ENCODE measurements at places on chromosomes 2 and 18. TPM values are rescaled to one million over a fixed set of nuclear protein-coding genes. Genes with fewer than 3 reads are reported as not detected.
A peak's percentile ranks its signal among the peaks of the same experiment; 100 is the strongest.

DNA sequence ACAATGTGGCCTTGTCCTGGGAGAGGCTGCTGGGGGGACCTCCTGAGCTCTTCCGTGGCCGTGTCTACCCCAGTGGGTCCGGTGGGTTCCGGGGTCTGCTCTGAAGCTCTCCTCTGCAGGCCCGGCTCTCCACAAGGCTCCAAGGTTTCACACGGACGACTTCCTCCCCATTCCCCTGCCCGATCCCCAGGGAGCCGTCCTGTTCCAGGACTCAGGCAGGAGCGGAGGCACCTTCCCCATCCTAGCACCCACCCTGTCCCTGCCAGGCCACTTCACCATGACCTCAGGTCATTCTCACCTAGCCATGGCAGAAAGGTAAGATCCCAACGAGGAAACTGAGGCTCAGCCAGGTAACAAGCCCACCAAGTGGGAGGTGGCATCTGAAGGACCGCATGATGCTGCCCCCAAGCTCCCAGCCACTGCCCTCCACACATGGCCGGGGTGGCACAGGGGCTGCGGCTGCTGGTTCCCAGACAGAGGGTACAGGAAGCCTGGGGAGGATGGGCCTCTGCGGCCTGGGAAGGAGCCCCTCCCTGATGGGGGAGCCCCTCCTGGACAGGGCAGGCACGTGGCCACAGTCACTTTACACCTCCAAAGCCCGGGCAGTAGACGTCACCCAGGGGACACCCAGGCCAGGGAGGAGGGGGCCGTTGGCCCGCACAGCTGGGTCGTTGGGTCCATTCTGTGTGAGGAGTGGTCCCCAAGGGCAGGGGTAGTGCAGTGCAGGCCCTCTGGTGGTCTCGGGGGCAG lies 274.0 kb downstream of the NDUFA10 start:
- no peak for DNase-seq

DNA sequence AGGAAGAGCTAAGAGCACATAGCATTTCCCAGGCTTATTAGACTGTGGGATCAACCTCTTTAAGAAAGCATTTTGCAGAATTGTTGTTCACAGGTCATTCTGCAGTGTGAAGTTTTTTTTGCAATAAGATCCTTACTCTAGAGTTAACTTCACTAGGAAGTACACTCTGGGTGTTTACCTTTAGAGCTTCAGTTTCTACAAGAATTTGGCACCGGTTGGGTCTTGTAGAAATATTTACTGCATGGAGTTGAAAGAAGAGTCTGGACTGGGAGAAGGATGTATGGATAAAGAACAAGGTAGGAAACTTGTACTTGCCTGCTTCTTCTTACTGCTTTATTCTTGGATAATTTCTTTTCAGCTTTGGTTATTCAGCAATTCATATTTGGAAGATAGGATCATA lies 944.9 kb upstream of the GYPC start:
- no peak for DNase-seq

GRCh38 chr18:23257686-23258565 lies 122.6 kb downstream of the CABLES1 start:
- DNase-seq: no peak

DNA sequence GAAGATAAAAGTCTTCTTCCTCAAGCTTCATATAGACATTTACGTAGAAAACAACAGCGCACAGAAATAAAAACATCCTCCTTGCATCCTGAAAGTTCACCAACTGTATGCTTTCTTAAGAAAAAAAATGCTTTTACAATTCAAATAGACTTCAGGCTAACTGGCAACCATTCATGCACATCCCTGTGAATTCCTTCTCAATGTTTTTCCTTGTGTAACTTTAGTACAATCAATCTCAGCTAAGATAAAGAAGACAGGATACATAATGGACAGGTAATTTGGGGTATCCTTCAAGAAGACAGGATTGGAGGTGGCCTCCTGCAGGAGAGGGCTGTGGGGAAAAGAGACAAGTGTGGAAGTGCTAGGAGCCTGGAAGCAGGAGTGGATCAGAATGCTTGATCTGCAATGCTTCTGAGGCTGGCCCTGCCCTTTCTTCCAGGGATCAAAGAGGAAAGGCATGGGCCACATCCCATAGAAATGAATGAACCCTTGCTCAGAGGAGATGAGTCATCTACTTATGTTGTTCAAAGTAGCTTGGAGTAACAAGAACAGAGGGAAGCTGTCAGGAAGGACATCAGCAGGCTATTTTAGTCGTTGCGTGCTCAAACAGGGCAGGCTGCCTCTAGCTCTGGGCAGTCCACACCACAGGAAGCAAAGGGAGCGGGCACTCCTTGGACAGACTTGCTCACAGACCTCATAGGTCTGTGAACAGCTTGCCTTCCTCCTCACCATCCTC lies 126.6 kb downstream of the TMEM131 start:
- DNase-seq: no peak

DNA sequence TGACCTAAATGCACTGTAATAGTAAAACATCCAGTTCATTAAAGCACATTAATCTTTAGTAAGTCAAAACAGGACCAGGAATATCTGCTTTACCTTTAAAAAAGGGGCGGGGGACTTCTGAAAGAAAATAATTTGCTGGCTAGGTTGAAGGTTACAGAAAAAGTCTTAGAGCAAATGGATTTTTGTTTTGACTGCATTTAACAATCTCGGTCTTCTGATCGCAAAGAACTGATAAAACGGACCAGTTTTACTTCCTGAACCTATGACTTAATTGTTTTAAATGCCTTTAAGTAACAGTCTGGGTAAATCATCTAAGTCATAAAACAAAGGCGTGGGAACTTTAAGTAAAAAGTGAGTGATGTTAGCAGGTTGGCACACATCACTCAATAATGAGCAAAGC lies 783 bp downstream of the BUB1 start:
- no peak for DNase-seq

DNA sequence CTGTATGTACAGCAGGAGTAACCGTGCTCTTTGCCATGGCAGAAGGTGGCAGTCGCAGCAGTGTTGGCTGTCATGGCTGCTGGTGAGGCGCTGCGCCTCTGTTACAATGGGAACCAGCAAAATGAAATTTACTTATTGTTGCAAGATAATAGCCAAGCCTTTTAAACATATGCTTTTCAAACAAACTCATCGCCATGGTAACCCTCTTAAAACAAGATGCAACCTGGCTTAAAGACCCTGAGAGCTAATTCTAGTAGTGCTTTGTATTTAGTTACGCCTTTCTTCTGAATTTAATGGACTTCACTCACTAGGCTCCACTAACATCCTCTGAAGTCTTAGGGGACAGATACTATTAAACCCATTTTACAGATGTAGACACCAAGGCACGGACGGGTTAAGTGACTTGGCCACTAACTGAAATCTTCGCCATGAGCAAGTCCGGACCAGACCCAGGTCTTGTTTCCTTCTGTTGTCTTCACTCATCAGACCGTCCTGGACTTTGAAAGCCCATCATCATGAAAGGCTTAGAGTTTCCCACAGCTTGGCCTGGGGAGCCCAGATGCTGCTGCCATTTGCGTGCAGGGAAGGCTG lies 111.6 kb upstream of the ODC1 start:
- DNase-seq: no peak

- DNase-seq: no peak
Observed at GRCh38 chr2:50490991-50491390, 540.9 kb downstream of the NRXN1 start.

DNA sequence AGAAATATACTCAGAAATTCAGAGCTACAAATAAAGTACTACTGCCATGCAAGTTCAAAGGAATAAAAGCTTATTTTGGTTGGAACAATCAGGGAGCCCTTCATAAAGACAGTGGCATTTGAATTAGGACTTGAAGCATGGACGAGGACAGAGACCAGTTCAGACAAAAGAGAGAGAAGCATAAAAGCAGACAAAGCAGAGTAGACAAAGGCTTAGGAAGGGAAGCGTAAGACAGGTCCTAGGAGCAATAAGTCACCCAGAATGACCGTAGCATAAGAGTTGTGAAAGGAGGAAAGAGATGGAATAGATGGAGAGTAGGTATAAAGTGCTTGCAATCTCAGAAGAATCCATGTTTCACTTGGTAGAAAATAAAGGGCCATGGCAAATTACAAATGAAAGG lies 14.0 kb downstream of the PDE1A start:
- no peak for DNase-seq

DNA sequence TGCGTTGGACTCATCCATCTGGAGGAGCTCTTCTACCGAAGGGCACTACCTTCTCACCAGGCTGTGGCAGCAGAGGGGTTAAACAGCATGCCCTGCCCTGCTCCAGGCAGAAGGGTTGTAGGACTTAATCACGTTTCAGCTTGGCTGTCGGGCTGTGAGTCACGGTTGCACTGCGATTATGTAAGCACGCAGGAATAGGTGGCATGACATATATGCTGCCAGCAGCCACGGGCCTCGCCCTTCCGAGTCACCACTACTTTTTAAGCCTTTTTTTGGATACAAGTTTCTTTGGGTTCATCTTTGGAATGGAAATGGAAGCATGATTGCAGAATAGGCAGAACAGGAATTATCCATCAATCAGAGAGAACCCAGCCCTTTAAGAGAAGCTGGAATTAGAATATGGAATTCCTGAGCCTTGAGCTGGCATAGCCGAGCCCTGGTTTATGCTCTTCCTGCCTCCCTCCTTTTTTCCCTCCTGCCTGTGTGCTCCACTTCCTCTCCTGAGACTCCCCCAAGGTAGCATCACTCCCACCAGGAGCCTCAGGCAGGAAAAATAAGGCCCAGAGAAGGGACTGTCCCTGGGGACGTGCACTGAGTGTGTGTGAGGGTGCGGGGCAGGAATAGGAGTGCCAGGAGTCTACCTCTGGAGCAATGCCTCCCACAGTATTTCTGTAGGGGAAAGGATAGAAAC lies 86.8 kb downstream of the SEMA4F start:
- DNase-seq: no peak

DNA sequence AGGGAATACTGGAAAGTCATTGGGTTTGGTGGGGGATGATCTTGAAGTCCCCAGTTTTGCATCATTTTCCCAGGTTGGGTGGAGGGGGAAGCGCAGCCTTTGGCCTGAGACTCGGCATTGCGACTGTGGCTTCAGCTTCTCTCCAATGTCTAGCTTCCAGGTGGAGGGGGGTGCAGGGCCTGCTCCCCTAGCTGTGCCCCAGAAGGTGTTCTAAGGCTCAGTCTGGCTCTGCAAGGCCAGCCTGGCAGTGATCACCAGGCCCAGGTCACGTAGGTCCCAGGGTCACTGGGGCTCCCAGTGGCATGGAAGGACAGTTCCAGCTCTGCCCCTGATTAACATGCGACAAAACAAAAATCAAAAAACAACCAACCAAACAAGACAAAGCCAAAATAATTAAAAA lies 56.9 kb upstream of the HAAO start:
- DNase-seq: no peak

DNA sequence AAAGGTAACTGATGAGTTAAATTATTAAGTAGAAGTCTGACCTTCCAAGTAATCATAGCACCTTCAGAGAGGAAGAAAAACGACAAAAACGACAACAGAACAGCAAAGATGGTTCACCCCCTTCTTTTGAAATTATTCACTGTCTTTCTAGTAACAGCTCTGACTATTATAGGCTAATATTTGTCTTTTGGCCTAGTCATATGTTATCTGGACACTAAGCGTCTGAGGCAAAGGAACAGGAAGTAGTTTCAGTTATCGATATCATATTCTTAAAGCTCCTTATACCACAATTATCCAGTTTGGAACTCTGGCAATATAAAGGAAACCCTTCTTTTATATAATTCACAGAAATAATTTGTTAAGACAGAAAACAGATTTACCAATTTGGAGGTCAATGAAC lies 27.6 kb upstream of the SLC40A1 start:
- DNase-seq: no peak

DNA sequence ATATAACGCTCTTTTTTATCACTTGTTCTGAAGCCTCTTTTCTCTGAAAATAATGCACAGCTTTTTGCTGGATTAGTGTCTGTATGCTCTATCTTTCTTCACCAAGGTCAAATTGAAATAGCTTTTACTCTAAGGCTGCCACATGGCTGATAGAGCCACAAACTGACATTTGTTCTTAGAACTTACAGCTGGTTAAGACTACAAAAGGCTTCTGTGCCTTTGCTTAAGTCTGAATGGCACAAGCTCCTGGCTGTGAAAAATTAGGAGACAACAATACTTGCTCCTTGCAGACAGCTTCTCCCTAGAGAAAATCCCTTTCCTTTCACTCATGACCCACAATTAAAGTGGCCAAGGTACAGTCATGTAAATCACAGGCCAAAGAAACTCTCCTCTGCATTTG lies 515.3 kb downstream of the DSC3 start:
- peak; percentile 33 for DNase-seq

DNA sequence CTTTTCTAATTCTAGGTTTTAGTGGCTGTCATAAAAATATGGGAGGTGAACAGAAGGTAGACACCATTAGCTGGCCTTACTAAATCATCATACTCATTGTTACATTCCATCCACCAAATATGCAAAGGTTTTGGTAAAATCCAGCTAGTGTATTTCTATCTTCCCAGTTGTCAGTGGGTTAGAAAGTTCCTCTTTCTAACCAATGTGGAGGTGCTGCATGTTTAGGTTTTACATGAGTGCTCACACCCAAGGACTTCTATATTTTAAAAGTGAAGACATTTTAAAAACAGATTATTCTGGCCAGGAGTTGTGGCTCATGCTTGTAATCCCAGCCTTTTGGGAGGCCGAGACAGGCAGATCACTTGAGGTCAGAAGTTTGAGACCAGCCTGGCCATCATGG lies 5.9 kb downstream of the ALPP start:
- no peak for DNase-seq

DNA sequence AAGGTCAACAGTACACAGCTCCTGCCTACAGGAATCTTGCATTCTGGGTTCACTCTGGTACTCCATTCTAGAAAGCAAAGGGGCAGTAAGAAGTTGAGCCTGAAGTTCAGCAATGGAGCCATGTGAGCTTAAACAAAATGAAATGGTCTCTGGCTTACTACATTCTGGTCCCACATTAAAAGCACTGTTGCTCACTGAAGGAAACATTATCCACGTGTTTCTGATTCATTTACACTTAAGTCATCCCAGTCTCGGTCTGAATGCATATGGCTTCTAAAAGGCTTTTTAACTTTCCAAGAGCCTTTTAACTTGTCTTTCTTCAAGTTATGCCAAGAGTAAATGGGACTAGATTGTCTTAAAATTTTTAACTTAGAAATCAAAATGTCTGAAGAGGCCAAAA lies 177.8 kb downstream of the LNPK start:
- DNase-seq: no peak

DNA sequence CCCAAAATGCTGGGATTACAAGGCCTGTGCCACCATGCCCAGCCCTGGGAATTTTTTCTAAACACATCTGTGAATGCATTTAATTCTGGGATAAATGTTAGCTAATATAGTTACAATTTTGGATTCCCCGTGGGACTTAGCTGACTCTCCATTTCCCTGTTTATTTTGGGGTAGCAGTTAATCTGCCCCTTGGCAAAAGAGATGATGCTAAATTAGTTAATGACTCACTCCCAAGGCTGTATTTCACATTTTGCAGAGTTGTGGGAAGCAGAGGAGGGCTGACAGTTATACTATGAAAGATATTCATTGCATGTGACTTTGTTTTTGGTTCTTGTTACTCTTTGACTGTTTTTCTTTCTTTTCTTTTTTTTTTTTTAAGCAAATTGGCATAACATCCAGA lies 3.2 kb downstream of the MTHFD2 start:
- no peak for DNase-seq

The ASPRV1 gene
- 8.2 TPM for total RNA-seq

Data from testis (tissue), 5 donors.